ENCODE measurements at places on chromosomes 4 and X.

GRCh38 chrX:8849945-8850344, 48.8 kb upstream of the FAM9A start:
- no peak for DNase-seq

DNA sequence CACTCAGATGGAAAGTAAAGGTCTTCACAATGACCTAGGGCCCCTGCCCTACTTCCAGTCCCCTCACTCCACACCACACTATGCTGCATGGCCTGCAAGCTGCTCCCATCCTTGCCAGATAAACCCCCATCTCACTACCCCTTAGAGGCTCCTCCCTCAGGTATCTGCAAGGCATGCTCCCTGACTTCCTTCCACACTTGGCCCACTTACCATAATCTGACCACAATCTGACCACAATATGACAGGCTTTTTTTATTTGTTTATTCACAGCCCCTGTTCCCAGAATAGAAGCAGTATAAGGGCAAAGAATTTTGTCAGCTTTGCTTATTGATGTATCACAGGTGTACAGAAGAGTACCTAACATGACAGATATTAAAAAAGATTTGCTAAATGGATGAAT, 124.7 kb downstream of the CAMK2D start:
- peak; percentile 31 for DNase-seq

DNA sequence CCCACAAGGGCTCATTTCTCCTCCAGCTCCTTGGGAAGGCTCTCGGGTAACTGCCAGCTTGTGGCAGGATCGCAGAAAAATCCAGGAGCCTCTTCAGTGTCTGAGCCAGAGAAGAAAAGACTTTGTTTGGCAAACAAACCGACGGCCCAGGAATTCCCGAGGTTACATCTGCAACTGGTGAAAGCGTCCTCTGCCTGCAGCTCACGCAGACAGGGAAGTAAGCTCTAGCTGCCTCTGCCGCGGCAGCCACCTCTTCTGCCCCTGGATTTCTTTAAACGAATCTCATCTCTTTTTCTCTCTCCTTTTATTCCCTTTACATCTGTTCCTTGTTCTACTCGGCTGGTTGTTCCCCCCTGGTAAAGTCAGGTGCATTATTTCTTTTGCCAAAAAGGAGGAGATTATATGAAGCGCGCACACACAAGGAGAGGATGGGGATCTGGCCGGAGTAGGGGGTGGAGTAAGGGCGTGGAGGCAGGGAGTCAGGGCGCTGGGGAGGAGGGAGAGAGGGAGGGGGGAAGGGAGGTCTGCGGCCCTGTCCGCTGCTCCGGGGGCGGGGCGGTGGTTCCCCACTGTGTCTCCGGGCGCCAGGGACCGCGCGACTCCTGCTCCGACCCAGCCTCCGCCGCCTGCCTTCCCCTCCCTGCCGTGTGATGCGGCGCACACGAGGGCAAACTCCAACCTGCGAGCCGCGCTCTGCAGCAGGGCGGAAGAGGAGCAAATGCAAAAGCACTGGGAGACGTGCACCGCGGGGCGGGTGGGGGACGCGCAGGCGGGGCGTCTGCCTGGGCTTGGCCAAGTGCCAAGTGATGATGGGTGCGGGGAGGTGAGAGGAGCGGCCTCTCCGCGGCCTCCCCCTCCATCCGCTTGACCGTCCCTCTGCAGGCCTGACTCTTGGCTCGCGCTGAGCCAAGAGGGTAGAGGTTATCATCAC, at the start of gene DCHS2:
TSS of gene DCHS2 (minus strand) at position 459 of the 931 bp plus-strand sequence. CDS start at position 15, 444 bp downstream.
- peak; percentile 48 for DNase-seq

- no peak for DNase-seq
Measured at GRCh38 chr4:153611679-153612078, 72.4 kb upstream of the TLR2 start.

GRCh38 chrX:64642482-64642881, 247.2 kb upstream of the MTMR8 start:
- DNase-seq, result no peak

DNA sequence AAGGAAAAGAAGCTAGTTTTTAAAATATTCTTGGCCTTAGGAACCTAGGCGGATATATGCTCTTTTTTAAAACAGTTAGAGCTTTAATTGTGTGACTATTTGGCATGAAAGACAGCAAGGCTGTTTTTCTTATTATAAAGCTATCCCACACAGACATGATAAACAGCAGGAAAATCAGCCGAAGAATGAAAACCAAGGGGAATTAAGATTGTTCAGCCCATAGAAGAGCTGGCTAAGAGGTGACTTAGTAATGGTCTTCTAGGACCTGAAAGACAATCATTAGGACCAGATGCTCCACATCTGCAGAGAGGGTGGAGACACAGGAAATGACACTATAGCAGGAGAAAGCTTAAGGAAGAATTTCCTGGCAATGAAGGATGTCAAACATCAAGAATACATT, 171.4 kb upstream of the NRK start:
- DNase-seq, result no peak

GRCh38 chr4:123671636-123672404, 275.2 kb downstream of the SPRY1 start:
- no peak for DNase-seq

Data from GM03348 (cell line).